ENCODE measurements at places on chromosomes 3 and 15.

DNA sequence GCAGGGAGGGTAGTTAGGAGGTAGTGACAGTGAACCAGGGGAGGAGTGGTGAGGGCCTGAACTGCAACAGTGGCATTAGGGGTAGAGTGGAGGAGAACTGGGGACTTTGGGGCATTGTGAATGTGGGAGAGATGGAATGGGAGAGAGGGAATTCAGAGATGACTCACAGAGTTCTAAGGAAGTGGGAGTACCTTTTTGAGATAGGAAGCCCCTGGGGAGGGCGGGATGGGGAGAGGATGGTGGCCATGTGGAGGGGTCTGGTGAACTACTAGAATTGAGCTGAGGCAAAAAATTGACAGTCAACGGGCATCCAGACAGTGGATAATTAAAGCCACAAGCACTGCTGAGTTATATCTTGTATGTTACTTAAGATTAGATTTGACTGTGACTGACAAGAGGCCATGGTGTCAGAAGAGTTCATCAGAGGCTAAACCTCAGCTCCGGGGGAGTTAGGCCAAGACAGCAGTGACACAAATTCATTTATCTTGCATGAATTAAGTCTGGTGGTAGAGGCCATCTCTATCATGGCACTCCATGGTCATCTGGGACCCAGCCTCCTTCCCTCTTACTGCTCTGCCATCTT, 34.0 kb downstream of the PLEKHO2 start:
- H3K36me3 ChIP-seq, result no peaks in the 10 kb centered on the region
- H3K4me1 ChIP-seq, result peaks cover 11% of the 10 kb centered on the region
- H3K27ac ChIP-seq, result no peak overlapping the region
- no peak for DNase-seq

DNA sequence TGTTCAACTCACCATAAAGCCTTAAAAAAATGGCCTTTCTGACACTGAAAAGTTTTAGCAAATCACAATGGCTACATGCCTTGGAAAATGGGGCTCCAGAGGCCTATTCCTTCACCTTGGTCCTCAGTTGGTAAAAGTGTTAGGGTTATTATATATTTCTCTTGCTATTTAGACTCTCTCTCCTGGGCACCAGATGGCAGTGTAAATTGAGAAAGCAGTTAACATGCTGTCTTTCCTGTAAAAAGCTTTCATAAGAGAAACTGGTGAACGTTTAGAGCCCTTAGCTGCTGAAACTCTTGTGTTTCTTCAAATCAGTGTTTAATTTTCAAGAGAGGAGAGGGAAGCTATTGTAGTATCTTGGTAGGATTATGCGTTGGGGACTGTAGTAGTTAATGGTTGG, 89.9 kb downstream of the LRTM1 start:
- H3K4me3 ChIP-seq, result no peak overlapping the region
- no peak for DNase-seq
- no peaks in the 10 kb centered on the region for H3K4me1 ChIP-seq
- H3K27ac ChIP-seq, result no peak overlapping the region

- peaks cover 4% of the 10 kb centered on the region for H3K4me1 ChIP-seq
- peaks cover 5% of the 10 kb centered on the region for H3K27me3 ChIP-seq
Measured at GRCh38 chr3:45227071-45227820, 1.2 kb upstream of the TMEM158 start.

- no peaks in the 10 kb centered on the region for H3K27me3 ChIP-seq
- DNase-seq, result no peak
- H3K36me3 ChIP-seq, result no peaks in the 10 kb centered on the region
- no peak overlapping the region for H3K4me3 ChIP-seq
Measured at GRCh38 chr3:145017959-145018358, 1046.3 kb downstream of the DIPK2A start.

- H3K27me3 ChIP-seq, result no peaks in the 10 kb centered on the region
- no peak overlapping the region for H3K4me3 ChIP-seq
- H3K4me1 ChIP-seq, result no peaks in the 10 kb centered on the region
- H3K36me3 ChIP-seq, result no peaks in the 10 kb centered on the region
Measured at GRCh38 chr3:64824394-64824909, 136.7 kb upstream of the ADAMTS9 start.

- H3K27me3 ChIP-seq, result no peaks in the 10 kb centered on the region
- H3K4me3 ChIP-seq, result no peak overlapping the region
- peaks cover 8% of the 10 kb centered on the region for H3K4me1 ChIP-seq
- no peak for DNase-seq
- H3K36me3 ChIP-seq, result no peaks in the 10 kb centered on the region
Measured at GRCh38 chr3:31847760-31848159, 133.3 kb downstream of the OSBPL10 start.

- no peaks in the 10 kb centered on the region for H3K27me3 ChIP-seq
- H3K27ac ChIP-seq, result peak overlapping the region; percentile 98
- no peak for DNase-seq
- peak overlapping the region; percentile 97 for H3K4me3 ChIP-seq
- peaks cover 24% of the 10 kb centered on the region for H3K36me3 ChIP-seq
Measured at GRCh38 chr3:9793161-9793781, 389 bp downstream of the ARPC4 start.

DNA sequence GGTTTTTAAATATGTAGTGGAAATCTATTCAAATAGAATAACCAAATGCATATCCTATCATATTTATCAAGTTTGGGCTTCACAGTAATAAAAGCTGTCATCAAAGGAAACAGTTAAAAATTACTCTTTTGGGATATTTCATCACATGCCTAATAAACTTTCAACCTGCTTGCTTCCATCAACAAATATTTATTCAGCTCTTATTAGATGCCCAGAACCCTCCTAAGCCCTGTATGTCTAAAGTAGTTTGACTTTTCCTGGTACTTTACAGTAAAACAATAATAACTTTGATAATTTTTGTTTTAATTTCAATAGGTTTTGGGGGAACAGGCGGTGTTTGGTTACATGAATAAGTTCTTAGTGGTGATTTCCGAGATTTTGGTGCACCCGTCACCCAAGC, 37.5 kb upstream of the RARB start:
- H3K36me3 ChIP-seq, result no peaks in the 10 kb centered on the region
- H3K4me3 ChIP-seq, result no peak overlapping the region
- no peaks in the 10 kb centered on the region for H3K27me3 ChIP-seq
- no peaks in the 10 kb centered on the region for H3K4me1 ChIP-seq
- H3K27ac ChIP-seq, result no peak overlapping the region
- no peak for DNase-seq

GRCh38 chr3:37287776-37288175, 113.4 kb upstream of the LRRFIP2 start:
- H3K4me3 ChIP-seq, result no peak overlapping the region
- no peaks in the 10 kb centered on the region for H3K4me1 ChIP-seq
- H3K27ac ChIP-seq, result no peak overlapping the region
- no peaks in the 10 kb centered on the region for H3K27me3 ChIP-seq
- no peak for DNase-seq

DNA sequence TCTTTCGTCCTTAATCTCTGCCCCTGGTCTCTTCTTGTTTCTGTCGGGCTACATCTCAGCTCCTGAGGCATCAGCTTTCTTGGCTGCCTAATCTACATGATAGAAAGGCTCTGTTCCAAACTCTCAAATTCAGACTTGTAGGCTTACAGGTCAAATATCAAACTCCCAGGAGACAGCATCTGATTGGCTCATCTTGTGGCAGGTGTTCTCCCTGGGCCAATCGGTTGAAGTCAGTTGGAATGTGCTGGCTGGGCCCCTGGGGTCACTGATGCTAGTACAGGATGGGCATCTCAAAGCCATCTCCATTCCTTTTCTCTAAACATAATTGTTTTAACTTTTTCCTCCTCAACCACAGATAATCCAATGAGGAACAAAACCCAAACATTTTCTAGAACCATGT, 198.7 kb downstream of the CNTN3 start:
- no peaks in the 10 kb centered on the region for H3K4me1 ChIP-seq
- no peaks in the 10 kb centered on the region for H3K27me3 ChIP-seq
- no peaks in the 10 kb centered on the region for H3K36me3 ChIP-seq

- H3K27me3 ChIP-seq, result no peaks in the 10 kb centered on the region
- no peak overlapping the region for H3K4me3 ChIP-seq
- no peaks in the 10 kb centered on the region for H3K4me1 ChIP-seq
Measured at GRCh38 chr3:106276151-106276550, 407.3 kb upstream of the CBLB start.
